ENCODE measurements at places on chromosomes 5 and 9.

GRCh38 chr5:53355931-53356330 is 124.5 kb upstream of the FST start:
- ATAC-seq: no peak

DNA sequence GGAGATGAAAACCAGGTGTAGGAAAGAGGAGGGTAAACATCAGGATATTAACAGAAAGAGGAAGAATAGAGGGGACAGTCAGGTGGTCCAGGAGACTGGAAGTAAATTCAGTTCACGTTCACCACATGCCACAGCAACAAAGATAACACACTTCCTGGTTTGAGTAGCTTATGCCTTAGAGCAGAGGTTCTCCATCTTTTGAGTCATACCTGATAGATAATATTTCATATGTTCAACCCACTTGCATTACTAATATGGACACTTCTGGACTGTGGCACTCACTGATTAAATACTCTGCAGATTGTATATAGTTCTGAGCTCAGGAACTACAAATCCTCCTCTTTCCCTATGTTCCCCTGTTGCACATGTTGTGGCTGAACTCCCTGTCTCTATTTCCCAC is 179.9 kb upstream of the NR3C1 start:
- ATAC-seq: peak; percentile 67

GRCh38 chr5:158942217-158942616 is 157.5 kb downstream of the EBF1 start:
- ATAC-seq: no peak

GRCh38 chr9:7970681-7971330 is 171.2 kb upstream of the DMAC1 start:
- ATAC-seq: no peak

- no peak for ATAC-seq
These were observed 181.0 kb downstream of the BNC2 start for GRCh38 chr9:16689351-16689938.

- ATAC-seq: no peak
These were observed 87.9 kb downstream of the SEMA4D start for GRCh38 chr9:89410022-89410421.

Measured in stimulated activated memory B cell treated with anti-CD40 and anti-IgM and Interleukin-4, amounts not matched to agents 10 μg/mL and 1 μg/mL and 100 μg/mL, for 72 hours (primary cell).